Hindlimb muscle (tissue), 1 donor: ENCODE measurements at places on chromosomes 12 and 14.

DNA sequence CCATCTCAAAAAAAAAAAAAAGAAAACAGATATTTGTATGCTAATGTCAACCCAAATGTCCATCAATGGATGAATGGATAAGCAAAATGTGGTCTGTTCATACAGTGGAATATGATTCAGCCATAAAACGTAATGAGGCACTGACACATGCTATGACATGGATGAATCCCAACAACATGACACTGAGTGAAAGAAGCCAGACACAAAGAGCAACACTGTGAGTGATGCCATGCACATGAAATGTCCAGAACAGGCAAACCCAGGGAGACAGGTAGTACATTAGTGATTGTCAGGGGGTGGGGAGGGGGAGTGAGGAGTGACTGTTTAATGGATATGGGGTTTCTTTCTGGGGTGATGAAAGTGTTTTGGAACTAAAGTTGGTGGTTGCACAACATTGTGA, 50.2 kb downstream of the ARL6IP4 start:
- DNase-seq, result no peak

DNA sequence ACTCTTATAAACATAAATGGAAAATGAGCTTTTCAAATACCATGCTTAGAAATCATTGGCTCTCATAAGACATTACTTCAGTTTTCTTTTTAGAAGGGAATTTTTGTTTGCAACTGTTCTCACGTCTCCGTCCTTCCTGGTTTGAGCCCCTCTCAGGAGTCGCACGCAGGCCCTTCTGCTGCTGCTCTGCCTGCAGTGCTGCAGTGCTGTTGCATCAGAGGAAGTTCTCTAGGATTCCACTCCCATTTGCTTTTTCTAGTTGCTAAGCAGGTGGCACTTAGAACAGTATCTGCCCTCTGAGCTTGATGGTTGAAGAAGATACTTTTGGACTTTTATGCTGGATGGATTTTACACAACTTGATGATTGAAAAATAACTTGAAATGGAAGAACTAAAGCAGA, 70.8 kb downstream of the SCN8A start:
- DNase-seq, result no peak

- DNase-seq, result no peak
Measured at GRCh38 chr12:99948370-99948769, 36.4 kb downstream of the ANKS1B start.

DNA sequence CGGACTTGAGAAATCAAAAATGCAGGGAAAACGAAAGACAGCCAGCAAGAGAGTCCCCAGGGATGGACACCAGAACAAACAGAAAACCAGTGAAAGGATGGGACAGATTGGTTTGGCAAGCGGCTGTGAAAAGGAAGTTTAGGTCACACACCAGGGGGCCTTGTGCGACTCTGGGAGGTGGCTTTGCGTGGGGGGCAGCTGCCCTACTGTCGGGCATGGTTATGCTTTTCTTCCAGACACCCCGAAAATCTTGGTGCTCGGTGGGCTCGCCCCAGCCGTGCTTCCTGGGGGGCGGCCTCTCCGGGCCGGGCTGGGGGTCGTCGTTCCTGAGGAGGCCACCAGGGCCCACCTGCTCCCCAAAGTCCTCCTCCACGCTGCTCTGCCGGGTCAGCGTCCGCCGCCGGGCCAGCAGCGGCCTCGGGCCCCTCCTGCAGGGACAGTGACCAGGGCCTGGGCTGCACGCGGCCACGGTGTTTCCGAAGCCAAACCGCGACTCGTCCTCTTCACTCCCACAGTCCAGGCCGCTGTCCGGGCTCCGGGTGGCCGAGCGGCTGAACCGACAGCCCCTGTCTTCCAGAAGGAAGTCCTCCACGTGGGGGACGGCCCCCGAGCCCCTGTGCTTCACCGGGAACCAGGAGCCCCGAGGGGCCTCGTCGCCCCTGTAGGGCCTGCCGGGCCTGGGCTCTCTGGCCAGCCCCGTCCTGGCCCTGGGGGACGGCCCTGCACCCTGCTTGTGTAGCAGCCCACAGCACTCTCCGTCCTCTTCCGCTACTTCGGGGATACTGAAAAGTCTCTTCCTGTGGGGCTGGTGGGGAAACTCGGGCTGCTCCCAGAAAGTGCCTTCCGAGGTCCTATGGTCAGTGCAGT, 86.5 kb downstream of the PIWIL1 start:
- no peak for DNase-seq

DNA sequence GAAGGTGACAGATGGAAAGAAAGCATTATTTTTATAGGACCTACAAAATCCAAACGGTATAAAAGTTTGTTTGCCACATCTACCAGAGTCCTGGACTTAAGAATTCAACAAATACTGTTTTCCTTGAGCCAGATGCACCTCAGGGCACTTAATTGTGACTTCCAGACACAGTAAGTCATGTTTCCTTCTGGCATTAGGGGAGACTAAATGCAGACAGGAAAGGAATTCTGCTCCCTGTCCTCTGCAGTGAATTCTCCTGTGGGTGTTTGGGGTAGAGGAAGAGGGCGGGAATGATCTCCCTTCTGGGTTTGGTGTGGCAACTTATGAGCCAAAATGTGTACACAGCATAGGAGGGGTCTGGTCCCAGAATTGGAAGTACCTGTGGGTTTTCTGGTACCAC, 93.9 kb upstream of the ZDHHC17 start:
- no peak for DNase-seq

GRCh38 chr12:51238037-51238509, 553 bp upstream of the DAZAP2 start:
- no peak for DNase-seq

DNA sequence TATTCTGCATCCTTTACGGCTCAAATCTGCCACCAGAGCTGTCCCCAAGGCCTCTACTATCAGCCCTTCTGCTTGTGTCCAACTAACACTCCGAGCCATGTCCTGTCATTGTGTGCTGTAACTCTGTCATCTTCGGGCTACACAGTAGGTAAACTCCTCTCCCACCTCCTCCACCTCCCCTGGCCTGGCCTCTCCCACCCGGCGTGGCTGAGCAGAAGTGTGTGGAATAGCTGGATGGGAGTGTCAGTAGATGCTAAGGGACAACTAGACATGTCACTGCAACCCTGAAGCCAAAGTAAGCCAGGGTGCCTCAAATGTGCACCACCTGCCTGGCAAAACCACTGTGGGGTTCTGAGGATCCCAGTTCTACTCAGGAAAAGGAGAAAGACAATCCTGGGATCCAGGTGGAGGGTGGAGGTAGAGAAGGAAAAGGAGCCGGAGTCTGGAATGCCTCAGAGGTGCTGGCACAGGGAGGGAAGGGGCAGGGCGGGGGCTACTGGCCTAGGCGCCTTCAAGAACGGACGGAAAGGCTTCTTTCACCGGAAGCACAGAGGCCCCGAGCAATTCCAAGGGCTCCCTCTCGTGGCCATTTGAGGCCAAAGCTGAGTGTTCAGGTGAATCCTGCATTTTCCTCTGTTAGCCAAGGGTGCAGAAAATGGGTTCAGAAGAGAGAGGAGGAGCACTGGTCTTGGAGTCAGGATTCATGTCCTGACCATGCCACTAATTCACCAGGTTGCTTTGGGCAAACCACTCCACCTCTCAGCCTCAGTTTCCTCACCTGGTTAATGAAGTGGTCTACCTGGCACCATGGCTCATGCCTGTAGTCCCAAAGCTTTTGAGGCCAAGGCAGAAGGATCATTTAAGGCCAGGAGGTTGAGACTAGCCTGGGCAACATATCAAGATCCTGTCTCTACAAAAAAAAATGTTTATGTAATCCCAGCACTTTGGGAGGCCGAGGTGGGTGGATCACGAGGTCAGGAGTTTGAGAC, 20.5 kb upstream of the FAM181A start:
- no peak for DNase-seq

GRCh38 chr12:537772-538171, 78.0 kb downstream of the B4GALNT3 start:
- DNase-seq, result no peak

- DNase-seq, result peak; percentile 39
Measured at GRCh38 chr12:13941258-13942249, 39.8 kb downstream of the GRIN2B start.

DNA sequence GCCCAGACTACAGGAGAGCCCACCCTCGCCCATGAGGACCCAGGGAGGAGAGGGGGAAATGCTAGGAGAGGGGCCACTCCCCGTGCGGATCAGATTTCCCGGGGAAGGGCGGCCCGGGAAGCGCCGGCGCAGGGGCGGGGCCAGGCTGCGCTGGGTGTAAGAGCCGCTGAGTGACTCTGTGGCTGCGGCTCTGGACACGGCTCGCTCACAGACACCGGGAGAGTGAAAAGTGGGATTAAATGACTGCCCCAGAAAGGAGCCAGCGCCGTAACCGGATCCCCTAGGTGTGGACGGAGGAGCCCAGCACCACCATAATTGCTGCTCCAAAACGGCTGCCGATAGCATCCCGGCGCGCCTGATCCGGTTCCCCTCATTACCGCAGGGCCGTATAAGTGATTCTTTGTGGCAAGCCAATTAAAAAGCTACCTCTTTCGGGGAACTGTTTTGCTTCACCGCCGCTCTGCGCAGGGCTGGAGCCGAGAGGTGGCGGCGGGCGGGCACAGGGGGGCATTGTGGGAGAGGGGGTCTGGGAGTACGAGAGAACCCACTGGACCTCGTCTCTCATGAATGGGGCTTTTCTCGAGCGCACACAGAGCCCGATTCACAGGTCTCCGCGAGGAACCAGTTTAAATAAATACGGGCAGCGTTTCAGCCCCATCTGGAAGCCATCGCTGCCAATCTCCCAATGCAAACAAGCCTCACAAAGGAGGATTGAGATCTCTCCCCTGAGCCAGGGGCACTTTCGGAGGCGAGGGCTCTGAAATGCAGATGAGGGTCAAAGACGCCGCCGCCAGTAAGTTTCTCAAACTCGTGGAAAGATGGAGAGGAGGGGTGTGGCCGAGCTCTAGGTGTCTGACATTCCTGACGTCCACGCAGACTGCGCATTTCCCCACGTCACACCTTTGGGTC, 2.5 kb downstream of the COL2A1 start:
- peak; percentile 65 for DNase-seq

- no peak for DNase-seq
Measured at GRCh38 chr12:122672515-122672914, 30.6 kb downstream of the HCAR2 start.
